HL-60 (cell line): ENCODE measurements at places on chromosomes 12 and 14.
A peak's percentile ranks its signal among the peaks of the same experiment; 100 is the strongest.

- DNase-seq = no peak
Measured at GRCh38 chr12:99302874-99303273, 344.7 kb upstream of the GARIN6 start.

- DNase-seq = no peak
Measured at GRCh38 chr12:57242329-57242690, 8.7 kb downstream of the STAC3 start.

DNA sequence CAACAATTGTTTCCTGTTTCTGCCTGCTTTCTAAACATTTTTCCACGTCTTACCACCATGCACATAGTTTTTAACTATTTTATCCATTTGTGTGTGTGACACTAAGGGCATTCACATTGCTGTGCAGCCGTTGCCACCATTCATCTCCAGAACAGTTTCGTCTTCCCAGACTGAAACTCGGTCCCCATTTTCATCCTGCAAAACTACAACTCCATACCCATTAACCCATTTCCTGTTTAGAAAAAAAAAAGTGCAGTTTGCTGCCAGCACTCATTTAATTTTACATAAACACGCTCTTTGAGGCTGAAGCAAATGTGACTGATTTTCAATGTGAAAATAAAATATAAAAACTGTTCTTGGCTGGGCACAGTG lies 15.5 kb downstream of the UBC start:
- no peak for DNase-seq

DNA sequence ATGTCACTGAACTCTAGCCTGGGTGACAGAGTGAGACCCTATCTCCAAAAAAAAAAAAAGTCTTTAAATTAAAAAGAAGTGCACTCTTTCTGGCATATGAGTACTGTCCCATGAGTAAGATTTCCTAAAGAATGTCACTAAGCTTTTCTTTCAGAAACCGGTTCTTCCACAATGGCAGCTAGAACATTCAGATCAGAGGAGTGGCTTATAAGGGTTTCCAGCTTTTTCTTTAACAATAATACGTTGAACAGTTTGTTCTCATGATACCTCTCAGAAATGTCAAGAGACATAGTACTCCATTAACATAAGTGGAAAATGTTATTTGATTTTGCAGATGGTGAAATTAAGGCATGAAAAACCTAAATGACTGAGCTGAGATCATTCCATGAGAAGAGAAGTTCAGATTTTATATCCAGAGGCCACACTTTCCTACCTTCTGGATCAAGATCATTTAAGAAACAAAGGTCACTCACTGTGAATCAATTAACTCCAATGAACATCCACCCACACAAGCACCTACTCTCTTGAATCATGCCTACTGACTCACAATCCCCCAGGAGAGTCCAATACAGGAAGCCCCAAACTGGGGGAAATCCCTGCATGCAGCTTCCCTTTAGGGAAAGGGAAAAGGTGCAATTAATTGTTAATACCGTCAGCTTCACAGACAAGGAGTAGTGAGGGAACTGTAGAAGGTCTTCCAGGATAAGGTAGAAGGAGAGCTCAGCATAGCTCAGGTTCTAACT lies 86.9 kb downstream of the SPTSSA start:
- no peak for DNase-seq

DNA sequence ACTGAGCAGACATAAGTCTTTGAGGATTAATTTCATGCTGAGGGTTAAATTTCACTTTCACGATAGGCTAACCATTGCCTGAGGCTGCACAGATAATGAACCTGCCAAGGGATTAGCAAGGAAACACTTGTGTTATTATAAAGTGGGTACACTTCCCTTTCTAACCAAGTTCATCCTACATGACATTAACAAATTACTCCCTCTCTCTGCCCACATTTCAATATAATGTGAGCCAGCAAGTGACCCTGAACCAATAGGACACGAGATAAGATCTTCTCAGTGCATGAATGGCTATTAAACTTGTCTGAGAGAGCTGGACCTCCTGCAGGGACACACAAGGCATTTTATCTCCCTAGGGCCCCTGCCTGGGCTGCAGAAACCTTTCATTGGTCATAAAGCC lies 173.5 kb downstream of the PAX9 start:
- no peak for DNase-seq

DNA sequence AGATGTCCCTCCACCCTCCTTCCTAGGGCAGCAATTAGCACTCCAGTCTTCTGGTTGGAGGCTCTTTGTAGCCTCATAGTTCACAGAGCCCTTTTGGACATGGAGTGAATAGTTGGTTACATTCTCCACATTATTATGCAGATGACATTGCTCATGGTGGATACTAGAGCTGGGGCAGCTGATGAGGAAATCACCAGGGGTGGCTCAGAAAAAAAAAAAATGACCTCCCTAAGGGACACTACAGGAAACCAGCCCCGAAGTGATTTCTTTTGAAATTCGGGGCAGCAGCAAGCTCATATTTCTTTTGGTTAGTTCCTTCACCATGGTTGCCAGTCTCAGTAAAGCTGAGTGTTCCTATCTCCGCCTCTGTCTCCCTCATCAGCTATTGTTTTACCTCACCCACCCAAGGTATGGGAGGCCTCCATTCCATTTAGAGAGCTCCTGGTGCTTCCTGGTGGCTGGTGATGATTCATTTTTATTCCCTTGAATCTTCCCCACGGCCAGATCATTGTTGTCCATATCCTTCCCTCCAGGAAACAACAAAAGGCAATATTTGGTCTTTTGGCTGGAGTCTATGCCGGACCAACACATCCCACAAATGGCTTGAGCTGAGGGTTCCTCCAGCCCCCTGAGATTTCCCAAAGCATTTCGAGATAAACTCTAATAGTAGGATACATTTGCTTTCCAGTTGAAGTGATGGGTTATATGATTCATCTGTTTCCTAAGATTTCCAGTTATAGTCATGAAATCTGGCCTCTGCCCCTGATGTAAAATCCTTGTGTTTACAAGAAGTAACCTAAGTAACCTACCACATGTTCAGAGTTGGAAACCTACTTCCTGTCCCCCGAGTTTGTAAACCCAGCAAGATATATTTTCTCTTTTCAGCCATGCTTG lies 56.2 kb upstream of the NID2 start:
- no peak for DNase-seq

DNA sequence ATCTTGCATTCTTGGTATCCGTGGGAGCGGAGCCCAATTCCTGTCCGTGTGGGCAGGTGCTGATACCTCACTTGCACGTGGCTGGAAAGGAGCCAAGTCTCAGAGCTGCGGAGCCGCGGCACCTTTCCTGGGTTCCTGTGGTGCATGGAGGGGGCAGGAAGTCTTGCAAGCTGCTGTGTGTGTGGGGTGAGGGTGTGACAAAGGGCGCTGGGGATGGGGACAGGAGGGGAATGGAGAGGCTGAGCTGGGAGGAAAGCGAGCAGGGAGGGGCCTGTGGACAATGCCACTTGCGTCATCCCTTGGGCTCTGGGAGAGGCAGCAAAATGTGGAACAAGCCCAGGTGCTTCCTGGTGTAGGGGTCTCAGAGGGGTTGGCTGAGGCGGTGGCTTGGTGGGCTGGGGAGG lies 86.7 kb downstream of the CALM1 start:
- peak; percentile 18 for DNase-seq

- DNase-seq = no peak
Measured at GRCh38 chr12:115413626-115414025, 729.7 kb upstream of the TBX3 start.

- DNase-seq = no peak
Measured at GRCh38 chr14:73953731-73954130, 3.6 kb downstream of the COQ6 start.
